ENCODE measurements at places on chromosomes 6 and 20.

DNA sequence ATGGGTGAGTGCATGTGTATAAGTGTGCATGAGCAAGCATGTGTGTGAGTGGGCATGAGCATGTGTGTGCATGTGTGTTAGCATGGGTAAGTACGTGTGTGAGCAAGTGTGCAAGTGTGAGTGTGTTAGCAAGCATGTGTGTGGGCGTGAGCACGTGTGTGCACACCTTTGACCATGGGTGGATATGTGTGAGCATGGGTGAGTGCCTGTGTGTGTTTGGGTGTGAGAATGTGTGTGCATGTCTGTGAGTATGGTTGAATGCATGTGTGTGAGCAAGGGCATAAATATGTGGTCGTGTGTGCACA lies 84.6 kb downstream of the DLL1 start:
- no peak for DNase-seq

DNA sequence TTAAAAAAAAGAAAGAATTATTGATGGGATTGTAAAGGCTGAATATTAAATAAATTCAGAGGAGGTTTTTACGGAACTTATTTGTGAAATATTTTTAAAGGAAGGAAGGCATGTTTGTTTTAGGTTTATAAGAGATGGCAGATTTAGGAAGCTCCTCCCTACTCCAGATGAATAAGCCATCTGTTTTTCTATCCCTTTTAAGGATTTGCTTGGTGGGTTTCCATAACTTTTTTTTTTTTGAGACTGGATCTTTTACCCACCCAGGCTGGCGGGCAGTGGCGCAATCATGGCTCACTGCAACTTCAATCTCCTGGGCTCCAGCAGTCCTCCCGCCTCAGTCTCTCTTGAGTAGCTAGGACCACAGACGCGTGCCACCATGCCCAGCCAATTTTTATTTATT lies 30.4 kb downstream of the PTPRA start:
- no peak for DNase-seq

DNA sequence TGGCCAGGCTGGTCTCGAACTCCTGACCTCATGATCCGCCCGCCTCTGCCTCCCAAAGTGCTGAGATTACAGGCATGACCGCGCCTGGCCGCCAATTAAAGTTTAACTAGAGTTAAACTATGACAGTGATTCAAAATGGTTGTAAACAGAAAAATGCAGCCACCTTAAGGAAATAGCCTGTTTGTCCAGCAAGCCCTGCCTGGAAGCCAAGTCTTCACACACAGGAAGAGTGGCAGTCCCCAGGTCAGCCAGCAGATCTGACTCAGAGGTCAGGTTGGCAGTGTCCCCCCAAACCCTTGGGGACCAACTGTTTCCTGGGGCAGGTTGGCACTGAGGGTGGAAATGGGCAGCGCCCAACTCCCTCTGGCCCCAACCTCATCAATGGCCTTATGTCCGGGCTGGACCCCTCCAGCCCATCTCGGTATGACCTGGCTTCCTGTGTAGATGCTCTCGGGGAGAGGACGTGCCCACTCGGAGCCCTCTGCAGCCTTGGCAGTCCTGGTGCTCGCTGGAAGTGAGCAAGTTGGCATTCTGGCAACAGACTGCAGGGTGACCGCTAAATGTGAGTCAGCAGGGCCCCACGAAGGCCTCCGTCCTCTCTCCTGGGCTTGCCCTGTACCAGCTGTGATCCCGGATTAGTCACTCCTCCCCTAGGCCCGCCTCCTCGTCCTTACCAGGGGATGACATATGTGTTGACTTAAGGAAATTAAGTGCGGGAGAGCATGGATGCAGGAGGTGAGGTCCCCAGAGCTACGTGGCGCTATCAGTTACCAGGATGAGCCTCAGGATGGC lies 9.7 kb upstream of the HSP90AB1 start:
- DNase-seq: peak; percentile 86

DNA sequence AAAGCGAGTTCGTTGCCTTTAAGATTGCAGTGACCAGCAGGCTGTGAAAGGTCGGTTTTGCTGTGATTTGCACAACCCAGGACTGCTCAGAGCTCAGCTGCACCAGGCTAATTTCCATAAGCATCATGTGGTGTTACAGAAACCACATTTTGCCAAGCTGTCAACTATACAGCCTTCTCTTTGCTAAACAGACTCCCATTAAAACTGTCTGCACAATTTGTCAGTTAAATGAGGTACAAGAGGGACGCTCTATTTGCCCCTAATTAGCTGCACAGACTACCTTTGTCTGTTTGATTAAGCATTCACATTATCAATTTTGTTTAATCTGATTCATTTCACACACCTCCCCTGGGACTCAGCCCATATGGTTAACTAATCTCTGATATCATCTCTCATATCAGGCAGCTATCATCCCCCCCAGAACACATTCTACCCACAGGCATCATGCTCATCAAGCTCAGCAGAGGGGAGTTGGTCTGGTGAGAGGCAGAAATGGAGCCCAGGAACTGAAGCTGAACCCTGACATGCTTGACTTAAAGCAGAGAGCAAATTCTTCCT lies 62.1 kb downstream of the OLIG3 start:
- DNase-seq: no peak

- DNase-seq: no peak
Measured at GRCh38 chr20:55685841-55686240, 319.5 kb downstream of the CBLN4 start.

DNA sequence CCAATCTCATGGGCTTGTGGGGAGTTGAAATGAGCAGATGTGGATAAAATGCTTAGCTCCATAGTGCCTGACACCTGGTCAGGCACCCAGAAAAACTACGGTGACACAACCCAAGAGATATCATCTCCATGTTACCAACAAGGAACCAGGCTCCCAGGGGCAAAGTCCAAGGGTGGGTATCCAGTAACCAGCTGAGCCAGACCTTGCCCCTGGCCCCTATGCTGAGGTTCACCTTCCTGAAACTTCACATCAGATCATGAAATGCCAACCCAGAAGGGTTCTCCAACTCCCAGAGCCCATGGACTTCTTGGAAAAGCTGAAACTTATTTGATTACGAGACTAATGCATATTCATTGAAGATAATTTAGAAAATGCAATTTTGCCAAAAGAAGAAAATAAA lies 141.8 kb upstream of the KCNG1 start:
- no peak for DNase-seq

- DNase-seq: peak; percentile 35
Measured at GRCh38 chr6:38080889-38081288, 261.4 kb downstream of the ZFAND3 start.

- no peak for DNase-seq
Measured at GRCh38 chr20:40697541-40697940, 8.5 kb upstream of the MAFB start.

DNA sequence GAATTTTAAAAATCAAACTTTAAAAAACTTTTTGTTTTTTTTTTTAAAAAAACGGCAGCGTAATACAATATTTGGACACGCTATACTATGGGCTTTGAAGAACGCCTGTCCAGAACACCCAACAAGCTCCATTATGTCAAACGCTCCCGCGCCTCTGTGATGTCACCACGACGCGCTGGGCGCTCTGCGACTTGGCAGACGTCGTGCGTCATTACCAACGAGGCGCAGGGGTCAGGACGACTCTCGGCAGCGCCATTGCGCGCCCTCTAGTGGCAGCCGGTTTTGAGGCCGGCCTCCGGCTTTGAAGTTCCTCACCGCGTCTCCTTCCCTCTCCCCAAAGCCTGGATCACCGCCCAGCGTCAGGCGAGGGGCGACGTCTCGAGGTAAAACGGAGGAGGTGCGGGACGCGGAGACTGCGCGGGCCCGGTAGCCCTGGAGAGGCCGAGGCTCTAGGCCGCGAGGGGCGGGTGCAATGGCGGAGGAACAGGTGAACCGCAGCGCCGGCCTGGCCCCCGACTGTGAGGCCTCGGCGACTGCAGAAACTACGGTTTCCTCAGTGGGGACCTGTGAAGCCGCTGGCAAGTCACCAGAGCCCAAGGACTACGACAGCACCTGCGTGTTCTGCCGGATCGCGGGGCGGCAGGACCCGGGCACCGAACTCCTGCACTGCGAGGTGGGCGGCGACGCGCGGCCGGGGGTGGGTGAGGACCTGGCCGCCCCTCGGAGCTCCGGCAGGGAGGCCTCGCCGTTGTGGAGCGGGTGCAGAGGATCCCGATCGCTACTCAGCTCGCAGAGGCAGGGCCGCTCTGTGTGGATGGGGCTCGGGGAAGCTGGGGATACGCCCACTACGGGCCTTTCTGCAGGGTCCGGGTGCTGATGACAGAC lies at the start of gene HINT3:
Gene HINT3 (plus strand): TSS at position 265 of the 885 bp plus-strand sequence. CDS start 208 bp downstream, at position 473.
- peak; percentile 99 for DNase-seq

GRCh38 chr6:107009499-107009898 lies 18.5 kb upstream of the MTRES1 start:
- no peak for DNase-seq

GRCh38 chr20:23074052-23074451 lies 12.1 kb downstream of the CD93 start:
- no peak for DNase-seq

GRCh38 chr20:371755-372542 lies 8.6 kb upstream of the TRIB3 start:
- DNase-seq: peak; percentile 87

- no peak for DNase-seq
Measured at GRCh38 chr6:142313284-142313683, 11.5 kb downstream of the ADGRG6 start.

GRCh38 chr20:58174708-58175280 lies 53.7 kb downstream of the ANKRD60 start:
- DNase-seq: peak; percentile 74

DNA sequence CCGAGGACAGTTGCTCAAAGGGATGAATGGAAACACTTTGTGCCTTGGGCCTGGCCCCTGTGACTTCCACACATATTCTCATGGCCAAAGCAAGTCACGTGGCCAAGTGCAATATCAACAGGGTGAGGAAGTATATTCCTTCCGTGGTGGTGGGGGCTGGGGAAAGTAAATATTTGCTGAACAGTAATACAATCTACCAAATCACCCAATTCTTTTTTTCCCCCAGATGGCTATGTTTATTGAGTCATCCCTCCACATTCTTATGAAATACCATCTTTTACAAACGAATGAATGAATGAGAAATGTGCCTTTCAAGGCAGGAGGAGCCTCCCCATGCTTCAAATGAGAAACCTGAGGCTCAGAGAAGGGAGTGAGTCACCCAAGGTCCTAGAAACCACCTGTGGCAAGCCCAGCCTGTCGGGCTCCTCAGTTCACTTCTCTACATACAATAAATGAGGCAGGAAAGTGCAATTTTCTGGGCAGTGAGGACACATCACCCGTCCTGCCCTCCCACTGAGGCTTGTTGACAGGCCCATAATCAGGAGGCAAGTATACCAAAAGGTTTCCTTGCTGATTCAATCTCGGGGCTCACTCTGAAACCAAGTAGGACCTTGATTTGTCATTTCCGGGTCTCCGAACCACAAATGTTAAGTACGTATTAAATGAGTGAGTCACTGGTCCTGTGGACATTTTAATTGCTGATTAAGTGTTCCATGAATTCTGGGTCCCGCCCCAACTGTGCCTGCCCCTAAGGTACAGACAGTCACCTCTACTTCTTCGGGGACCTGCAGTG lies 25.3 kb upstream of the TOP1 start:
- peak; percentile 80 for DNase-seq

- no peak for DNase-seq
Measured at GRCh38 chr6:99618649-99619408, 12.2 kb downstream of the PRDM13 start.

DNA sequence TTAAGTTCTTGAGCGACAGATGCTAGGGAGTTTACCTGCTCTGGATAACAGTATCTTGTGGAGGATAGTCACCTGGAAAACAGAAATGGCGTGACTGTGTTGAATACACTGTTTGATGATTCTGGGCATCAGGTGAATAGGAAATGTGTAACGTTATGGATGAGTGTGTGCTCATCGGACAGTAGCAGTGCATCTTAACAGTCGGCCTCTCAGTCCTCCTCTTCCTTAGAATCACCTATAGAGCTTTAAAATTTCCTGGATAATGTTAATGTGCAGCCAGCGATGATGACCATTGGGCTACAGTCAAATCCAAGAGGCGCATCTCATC lies 217.7 kb downstream of the OR2B2 start:
- no peak for DNase-seq

DNA sequence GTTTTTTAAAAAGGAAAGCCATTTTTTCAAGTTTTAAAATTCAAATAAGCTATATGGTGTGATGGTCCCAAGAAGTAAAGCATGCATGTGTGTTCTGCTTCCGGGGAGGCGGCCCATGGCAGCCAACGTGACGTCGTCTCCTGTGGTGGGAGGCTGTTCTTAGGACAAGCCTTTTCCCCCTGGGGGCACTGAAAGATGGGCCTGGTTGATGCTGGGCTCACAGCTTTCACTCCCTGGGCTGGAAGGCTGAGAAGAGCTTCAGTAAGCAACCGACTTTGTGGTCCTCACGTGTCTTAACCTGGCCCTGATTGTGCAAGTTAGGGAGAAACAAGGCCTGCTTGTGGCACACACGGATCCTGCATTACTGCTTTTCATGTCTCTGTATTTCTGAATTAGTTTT lies 84.1 kb downstream of the SMOC2 start:
- DNase-seq: no peak

DNA sequence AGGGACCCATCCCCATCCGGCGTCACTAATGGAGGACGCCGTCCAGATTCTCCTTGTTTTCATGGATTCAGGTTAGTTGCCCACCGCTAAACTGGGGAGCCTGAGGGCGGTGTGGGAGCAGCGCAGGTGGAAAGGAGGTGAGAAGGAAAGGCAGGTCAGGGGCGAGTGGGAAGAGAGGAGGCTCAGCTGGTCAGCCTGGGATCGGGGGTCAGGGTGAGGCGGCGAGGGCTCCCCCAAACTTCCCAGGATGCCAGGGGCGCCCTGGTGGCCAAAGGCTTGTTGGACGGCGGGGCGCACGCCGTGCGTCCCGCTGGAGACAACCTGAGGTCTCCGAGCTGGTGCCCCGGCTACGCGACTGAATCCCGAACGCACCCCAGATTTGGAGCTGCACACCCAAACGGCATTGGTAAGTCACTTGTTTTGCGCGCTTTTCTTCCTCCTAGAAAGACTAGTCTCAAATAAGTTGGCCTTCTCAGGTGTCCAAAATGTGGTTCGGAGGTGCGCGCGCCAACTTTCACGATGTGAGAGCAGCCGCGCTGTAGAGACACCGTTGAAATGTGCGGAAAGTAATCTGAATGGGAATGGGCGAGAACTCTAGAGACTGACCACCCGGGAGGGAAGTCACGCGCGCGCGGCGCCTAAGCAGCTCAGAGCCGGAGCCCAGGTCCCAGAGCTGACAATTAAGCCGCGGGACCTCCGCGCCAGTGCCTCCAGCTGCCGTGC lies 9.7 kb downstream of the GNAS-AS1 start:
- no peak for DNase-seq
